Suppressor macrophage (primary cell): ENCODE measurements at places on chromosomes 11 and 22.

DNA sequence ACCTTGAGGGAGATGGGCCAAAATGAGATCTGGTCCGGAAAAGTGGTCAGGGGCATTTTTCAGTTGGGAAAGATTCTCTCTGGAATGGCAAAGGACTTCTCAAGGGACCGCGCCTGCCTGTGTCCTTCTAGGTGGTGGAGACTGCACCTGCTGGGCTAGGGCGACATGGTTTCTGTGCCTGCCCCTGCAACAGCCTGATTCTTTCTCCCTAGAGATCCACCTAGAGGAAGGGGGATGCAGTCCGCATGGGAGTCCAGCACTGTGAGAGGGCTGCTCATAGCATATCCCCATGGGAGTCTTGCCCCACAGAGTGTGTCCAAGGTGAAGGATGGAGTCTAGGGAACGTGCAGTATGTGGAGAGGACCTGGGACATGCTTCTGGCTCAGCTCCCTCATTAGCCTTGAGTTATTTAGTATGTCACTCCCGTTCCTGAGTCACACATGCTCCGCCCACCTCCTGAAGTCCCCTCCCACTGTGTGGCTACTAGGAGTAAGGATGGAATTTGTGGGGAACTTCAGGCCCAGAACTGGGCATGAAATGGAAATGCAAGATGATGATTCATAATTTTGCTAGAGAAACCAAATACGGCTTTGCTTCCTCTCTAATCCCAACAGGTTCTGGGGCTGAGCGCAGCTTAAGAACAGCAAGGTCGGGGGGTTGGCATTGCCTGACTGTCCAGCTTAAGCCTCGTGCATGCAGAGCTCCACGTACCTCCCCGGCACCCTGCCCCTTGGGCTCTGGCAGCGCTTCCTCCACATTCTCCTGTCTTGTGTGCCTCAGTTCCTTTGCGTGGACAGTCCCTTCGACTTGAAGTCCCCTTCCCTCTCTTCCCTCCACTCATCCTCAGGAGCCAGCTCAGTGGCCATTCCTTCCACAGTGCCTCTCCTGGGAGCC, 35.0 kb downstream of the GRIK4 start:
- peak; percentile 21 for DNase-seq

DNA sequence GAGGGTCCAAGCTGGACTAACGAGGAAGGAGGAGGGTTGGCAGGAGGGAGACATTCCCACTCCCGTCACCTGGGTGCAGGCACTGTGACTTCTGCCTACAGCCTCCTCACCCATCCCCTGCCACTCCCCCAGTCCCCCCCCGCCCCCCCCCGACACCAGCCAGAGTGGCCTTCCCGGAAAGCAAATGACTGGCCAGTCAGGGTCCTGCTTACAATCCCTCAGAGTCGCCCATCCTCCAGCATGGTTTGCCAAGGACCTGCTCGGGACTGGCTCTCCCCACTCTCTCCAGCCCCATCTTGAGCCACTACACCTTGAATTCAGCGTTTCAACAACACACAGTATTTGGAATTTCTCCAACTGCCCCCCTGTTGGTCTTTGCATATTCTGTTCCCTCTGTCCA, 59.6 kb downstream of the THAP12 start:
- no peak for DNase-seq

DNA sequence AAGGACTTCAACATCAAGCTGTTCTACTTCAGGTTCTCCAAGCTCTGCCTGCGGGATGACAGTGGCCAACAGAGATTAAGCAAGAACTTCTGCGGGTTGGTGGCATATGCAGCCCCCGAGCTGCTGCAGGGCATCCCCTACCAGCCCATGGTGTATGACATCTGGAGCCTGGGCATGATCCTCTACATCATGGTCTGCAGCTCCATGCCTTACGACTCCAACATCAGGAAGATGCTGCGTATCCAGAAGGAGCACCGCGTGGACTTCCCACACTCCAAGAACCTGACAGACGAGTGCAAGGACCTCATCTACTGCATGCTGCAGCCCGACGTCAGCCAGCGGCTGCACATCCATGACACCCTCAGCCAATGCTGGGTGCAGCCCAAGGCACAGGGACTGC, 2.8 kb upstream of the DGCR2 start:
- no peak for DNase-seq

- DNase-seq: no peak
Observed at GRCh38 chr22:38844315-38845003, 631 bp upstream of the NPTXR start.

DNA sequence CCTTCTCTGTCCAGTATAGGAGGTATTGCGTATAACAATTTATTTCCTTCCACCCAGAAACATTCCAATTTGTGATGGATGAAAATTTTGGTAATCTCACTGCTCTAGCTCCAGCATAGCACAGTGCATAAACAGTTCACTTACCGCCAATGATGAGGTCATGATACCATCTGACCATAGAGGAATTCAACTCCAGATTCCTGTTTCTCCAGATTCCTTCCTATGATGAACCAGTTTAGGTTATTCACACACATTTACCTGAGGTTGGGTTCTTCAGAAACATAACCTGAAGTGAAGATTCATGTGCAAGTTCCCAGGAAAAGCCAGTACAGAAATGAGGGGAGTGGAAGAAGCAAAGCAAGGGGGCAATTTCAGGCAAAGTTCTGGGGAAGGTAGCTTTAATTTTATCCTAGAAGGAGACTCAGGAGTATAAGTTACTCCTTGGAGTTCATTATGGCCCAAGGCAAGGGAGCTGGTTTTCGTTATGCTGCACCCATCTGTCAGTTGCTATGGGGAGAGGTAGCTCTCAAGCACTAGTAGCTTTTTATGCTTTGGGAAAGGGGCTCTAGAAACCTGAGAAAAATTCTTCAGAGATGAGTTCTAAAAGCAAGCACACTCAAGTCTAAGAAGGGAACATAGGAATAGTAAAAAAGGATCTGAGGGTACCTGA, 121.6 kb downstream of the CASP12 start:
- DNase-seq: no peak

DNA sequence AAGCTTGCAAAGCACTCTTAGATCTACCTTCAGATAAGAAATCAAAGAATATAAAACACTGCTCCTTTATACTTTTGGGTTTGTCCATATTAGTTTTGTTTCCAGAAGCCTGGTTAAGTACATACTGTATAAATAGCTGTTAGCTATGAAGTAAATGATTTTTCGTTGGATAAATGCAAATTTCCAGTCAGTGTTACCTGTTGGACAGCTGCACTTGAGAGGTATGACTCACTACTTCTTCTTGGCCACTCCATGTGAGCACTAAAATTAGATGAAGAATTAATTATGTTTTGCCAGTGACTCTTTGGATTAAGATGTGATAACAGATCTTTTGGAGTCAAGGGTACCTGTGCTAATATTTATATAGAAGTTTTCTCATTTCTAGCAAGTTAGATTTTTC, 9.5 kb upstream of the TSG101 start:
- no peak for DNase-seq

GRCh38 chr11:128948583-128948982, 5.9 kb upstream of the TP53AIP1 start:
- DNase-seq: peak; percentile 23

DNA sequence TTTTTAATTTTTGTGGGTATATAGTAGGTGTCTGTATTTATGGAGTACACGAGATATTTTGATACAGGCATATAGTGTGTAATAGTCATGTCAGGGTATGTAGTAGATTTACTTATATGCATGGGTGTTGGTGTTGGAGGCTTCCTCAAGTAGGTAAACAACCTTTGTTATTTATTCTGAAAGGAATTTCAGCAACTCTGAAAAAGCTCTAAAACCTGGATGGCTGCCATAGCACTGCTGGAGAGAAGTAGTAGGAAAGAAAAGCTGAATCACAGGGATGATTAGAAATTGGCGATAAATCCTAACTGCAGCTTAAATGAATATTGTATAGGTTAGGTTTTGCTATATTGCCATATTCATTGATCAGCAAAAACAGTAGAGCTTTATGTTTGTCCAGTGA, 44.4 kb upstream of the ST14 start:
- no peak for DNase-seq

GRCh38 chr11:74577624-74578396, 14.6 kb upstream of the POLD3 start:
- DNase-seq: no peak

DNA sequence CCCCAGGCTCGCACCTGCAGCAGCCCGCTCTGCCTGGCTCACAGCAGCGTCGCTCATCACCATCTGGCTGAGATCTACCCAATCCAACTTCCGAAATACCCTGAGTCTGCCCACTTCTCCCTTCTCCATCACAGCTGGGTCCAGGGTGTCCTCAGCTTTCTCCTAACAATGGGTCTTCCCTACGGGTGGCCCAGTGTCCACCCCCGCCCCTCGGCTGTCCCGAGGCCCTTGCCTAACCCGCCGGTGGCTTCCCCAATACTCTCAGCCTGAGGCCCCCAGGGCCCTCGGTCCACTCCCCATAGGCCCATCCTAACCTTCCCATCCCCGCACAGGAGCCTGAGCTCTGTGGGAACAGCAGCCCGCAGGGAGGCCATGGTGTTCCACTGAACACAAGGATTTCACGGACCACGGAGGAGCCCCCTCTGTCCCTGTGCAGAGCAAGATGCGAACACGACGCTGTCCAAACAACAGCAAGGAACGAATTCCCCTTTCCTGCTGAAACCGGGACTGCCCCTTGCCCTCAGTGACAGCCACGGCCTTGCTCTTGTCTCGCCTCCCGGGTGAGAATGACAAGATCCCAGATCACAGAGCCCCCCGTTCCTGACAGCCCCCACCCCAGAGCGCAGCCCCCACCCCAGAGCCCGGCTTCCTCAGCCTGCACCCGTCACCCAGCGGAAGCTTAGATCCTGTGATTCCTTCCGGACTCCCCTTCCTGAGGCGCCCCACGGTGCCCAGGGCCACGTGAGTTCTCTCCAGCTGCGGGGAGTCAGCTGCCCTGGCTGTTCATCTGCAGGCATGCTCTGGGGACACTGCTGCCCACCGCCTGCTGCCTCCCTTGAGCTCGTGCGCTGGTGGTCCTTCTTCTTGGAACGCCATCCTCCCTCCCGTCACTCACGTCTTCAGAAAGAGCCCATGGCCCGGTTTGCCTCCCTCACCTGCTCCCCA, 48.8 kb upstream of the CARS1 start:
- DNase-seq: no peak

DNA sequence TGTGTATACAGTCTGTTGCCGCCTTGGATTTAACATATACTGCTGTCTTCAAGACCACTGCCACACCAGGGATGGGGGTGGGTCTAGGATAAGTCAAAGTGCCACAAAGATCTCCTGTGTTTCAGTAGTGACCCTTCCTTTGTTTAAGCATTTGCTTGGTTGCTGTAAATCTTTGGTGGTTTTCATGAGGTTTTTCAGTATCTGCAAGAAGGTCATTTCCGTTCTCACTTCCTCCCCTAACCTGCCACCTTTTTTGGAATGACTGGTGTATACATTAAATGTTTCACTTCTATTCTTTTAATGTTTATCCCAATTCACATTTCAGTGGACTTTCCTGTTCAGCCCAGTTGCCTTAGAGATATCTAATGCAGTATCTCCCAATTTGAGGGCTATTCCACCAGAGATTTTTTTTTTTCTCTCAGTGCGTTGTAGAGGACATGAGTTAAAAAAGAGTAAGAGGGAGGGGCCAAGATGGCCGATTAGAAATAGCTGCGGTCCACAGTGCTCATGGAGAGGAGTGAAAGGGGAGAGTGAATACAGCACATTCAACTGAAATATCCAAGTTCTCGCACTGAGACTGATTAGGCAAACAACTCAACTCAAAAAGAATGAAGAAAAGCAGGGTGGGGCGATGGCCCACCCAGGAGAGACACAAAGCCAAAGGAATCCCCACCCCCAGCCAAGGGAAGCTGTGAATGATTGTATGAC, 43.2 kb downstream of the USP47 start:
- DNase-seq: no peak

DNA sequence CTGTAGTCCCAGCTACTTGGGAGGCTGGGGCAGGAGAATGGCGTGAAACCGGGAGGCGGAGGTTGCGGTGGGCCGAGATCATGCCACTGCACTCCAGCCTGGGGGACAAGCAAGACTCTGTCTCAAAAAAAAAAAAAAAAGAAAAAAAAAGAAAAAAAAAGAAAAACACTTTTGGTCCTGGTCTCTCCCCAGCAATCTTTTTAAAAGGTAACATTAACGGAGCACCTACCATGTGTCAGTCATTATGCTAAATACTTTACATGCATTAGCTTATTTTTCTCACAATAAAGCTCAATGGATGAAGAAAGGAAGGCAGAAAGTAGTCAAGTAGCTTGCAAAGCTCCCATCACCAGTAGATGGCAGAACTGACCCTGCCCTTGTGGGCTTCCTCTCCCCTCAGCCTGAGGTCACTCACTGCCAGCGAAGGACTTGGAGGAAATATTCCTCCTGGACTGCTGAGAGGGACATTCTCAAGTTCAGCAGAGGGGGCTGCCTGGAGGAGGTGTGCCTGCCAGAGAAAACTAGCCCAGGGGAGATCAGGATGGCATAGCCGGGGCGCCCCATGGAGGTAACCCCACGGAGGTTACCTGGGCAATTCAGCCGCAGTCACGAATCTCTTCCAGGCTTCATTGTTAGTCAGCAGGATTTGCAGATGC, 15.5 kb downstream of the APOL3 start:
- DNase-seq: peak; percentile 68

- DNase-seq: no peak
Observed at GRCh38 chr11:99352642-99353041, 331.9 kb downstream of the CNTN5 start.

GRCh38 chr22:30903876-30904460, 64.6 kb downstream of the MORC2 start:
- no peak for DNase-seq

DNA sequence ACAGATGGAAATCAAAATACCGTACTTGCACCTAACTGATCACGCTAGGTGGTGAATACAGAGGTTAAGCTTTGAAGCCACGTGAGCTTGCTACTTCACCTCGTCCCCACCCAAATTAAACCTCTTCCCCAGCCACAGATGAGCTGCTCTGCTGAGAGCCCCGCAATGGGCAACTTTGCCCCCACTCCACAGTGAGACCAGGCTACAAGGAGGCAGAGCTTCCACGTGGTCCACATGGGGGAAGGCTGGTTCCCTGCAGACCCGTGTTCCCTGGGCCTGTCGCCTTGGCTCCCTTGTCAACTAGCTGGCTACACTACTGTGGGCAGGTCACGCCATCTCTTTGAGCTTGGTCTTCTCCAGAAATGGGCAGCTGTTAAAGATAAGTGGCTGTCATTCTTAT, 10.9 kb downstream of the CD5 start:
- no peak for DNase-seq

DNA sequence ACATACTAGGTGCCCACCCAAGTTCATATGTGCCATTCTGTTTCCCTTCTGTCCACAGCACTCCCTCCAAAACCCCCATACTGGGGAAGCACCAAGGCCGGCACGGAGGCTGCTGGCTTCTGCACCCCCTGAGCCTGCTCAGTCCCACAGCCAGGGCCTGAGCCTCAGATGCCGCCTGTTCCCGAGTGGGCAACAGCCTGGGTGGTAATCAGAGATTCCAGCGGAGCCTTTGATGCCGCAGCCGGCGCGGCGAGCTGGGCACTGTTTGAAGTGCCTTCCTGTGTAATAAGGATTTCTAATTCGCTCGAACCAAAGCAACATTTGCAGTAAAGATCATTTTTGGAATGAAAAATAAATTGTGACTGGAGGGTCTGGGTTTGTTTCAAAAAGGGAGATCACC, 460.3 kb downstream of the SOX6 start:
- DNase-seq: no peak

GRCh38 chr11:833849-834311, 1.1 kb downstream of the CD151 start:
- DNase-seq: no peak

GRCh38 chr22:44586999-44587736, 89.1 kb upstream of the RTL6 start:
- DNase-seq: no peak

GRCh38 chr11:94934846-94935245, 38.5 kb downstream of the CWC15 start:
- DNase-seq: no peak
